Colonic mucosa (tissue), 4 donors: ENCODE measurements at places on chromosomes 1 and 21.

DNA sequence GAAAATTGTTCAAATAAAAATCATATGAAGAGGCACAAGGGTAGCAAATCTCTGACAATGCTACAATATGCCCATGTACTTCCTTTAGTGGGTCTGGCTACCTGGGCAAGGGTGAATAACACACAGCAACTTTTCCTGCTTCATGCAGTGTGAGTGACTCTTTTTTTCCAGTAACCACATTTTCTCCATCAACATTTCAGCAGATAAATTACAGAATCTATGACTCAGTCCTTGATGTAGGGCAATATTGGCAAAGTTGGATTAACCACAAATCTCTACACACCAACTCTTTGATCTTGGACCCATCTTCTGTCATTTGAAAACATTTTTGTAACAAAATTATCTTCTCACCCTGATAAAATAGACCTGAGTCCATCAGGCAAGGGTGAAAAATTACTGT, 31.7 kb downstream of the ERICH3 start:
- DNase-seq, result no peak

DNA sequence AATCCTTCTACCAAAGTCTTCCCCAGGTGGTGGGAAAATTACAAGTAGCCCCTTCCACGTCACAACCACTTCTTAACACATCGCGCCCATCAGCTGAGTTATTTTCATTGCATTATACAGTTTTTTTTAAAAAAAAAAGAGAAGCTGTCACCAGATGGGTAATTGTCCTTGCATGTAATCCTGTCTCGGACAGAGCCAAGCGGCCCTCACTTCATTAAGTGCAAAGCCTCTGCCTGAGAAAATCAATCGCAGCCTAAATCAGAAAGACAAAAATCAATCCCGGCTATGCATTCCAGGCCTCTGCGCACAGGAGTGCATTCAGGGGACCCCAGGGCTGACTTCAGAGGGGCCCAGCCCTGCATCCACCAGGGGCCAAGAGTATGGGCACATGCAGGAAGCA, 538.9 kb downstream of the NPHP4 start:
- DNase-seq, result no peak

GRCh38 chr1:156012051-156012817, 8.5 kb downstream of the SSR2 start:
- no peak for DNase-seq

GRCh38 chr1:25711555-25712298, 88.3 kb upstream of the SELENON start:
- no peak for DNase-seq

DNA sequence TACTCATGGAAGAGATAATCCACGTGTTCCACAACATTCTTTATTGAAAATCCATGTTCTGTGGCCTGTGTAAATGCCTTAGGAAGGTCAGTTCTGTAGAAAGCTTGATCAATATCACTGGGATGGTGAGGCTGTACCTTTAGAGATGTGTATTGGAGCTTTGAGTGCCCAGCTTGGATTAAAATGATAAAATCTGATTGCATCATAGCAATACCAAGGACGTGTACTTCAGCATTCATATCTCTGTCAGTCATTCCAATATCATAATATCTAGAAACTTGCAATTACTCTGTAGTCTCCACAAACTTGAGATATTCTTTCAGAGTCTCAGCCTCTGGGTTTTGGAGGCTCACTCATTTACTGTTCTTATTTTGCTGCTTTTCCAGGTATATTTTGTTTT, 31.6 kb downstream of the IFI44 start:
- no peak for DNase-seq

- no peak for DNase-seq
These were observed 10.4 kb downstream of the NUAK2 start for GRCh38 chr1:205310976-205311704.

GRCh38 chr1:62590255-62590969, 6.9 kb upstream of the ANGPTL3 start:
- DNase-seq, result no peak

DNA sequence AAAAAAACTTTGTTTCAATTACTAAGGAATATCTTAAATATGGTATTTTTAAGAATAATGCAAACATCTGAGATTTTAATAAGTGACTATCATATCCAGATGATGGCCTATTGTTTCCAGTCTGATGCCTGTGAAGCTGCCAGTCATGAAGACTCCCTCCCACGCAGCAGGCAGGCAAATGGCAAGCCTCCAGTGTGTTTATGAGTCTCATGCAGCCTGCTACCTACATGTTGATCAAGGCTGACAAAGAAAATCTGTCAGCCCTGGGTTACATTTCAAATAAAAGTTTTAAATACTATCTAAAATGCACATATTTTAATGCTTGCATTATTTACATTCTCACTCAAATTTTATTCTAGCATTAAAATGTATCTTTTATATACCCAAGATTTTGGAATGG, 137.6 kb upstream of the RNPC3 start:
- DNase-seq, result no peak

GRCh38 chr1:213973129-213973528, 14.6 kb upstream of the PROX1 start:
- no peak for DNase-seq

GRCh38 chr1:86542631-86543030, 4.2 kb upstream of the CLCA4 start:
- DNase-seq, result no peak
